CD4-positive, alpha-beta T cell (primary cell): ENCODE measurements at places on chromosomes 3 and 15. TPM values are rescaled to one million over a fixed set of nuclear protein-coding genes. Genes with fewer than 3 reads are reported as not detected.

GRCh38 chr15:58880320-58880719 is 53.2 kb downstream of the SLTM start:
- DNase-seq = no peak

MELTF gene
- 1.2 TPM for total RNA-seq

DNA sequence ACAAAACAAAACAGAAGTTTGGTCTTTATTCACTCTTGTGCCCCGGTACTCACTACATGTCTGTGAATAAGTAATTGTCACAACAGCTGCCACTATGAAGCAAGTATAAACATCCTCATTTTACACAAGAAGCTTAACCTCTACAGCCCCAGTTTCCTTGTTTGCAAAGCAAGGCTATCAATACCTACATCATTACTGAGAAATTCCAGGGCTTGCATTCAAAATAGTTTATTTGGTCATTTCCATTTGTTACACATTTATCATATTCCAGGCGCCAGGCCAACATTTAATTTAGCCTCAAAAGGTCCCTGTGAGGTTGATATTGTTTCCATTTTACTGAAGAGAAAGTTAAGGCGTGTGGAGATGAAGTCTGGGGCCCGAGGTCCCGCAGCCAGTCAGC is 161.4 kb upstream of the LRTM1 start:
- DNase-seq = no peak

HOMER2 gene
- 1.6 TPM for total RNA-seq

PSTPIP1 gene
- total RNA-seq = 82.7 TPM
